ENCODE measurements at places on chromosomes 1 and 21.

DNA sequence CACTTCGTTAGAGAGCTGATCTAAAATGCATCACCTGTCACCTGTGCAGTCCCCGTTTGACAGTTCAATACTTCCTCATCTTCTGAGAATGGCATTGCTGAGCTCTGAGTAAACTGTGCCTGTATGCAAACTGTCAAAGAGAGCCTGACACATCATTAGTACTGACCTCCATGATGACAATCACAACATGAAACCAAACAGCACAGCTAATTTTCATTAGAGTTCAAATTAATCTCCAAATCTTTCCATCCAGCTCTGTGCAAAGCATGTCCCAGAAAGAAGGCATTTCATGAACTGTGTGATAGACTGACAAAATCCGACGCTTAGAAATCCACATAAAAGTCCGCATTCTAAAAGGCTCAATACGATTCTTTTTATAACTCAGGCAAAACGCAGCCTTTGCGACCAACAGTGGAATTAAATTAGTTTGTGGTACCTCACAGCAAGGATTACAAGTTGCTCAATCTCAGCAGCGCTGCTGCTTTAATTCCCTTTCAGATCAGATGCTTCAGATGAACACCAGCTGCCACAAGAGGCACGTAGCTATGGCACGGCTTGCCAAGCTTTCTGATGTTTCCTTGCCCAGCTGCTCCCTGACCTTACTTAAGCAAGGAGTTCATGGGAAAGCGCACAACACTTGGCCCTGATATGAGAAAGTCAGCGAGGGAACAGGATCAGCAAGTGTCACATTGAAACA is 765.5 kb upstream of the PRMT6 start:
- no peak for DNase-seq

DNA sequence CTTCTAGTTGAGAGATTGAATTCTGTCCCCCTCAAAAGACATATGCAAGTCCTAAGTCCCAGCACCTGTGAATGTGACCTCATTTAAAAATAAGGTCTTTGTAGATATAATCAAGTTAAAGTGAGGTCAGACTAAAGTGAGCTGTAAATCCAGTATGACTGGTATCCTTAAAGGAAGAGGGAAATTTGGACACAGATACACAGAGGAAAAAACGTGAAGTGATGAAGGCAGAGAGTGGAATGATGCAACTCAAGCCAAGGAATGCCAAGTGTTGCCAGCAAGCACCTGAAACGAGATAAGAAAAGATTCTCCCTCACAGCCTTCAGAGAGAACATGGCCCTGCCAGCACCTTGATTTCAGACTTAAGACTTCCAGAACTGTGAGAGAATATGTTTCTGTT is 444.7 kb upstream of the VAMP3 start:
- no peak for DNase-seq

DNA sequence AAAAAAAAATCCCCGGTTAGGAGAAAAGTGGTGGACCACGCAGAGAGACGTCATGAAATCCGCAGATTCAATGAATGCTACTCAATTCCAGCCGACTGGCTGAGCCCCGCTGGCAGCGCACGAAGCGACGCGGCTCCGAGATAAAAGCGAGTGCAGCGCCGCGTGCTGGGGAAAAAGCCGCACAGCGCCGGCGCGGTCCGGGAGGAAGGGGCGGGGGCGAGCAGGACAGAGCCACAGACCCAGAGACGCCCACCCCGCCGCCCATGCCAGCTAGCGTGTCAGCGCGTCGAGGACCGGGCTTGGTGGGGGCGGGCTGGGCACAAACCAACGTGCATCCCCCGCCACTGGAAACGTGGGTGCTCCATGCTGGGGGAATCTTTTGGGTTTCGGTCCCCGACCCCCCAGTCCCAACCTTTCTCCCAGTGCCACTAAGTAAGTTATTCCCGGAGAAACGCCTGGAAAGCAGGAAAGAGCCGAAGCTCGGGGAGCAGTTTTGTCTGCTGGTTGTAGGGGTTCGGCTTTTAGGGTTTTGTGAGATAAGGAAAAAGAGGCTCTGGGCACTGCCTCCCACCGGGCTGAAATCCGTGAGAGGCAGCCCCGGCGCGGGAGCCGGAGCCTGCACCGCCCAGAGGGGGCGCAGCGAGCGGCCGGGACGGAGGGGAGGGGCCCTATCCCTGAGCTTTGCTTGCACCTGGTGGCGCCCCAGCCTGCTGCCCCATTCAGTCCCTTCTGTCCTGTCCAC is at the start of gene KCNJ6:
KCNJ6 (minus strand) TSS at position 148 of the 742 bp plus-strand sequence. CDS start 75,775 bp downstream, outside the sequence.
- DNase-seq = peak; percentile 35

GRCh38 chr1:213968146-213968825 is 19.5 kb upstream of the PROX1 start:
- no peak for DNase-seq

GRCh38 chr1:200374569-200375295 is 35.1 kb downstream of the ZNF281 start:
- peak; percentile 21 for DNase-seq

DNA sequence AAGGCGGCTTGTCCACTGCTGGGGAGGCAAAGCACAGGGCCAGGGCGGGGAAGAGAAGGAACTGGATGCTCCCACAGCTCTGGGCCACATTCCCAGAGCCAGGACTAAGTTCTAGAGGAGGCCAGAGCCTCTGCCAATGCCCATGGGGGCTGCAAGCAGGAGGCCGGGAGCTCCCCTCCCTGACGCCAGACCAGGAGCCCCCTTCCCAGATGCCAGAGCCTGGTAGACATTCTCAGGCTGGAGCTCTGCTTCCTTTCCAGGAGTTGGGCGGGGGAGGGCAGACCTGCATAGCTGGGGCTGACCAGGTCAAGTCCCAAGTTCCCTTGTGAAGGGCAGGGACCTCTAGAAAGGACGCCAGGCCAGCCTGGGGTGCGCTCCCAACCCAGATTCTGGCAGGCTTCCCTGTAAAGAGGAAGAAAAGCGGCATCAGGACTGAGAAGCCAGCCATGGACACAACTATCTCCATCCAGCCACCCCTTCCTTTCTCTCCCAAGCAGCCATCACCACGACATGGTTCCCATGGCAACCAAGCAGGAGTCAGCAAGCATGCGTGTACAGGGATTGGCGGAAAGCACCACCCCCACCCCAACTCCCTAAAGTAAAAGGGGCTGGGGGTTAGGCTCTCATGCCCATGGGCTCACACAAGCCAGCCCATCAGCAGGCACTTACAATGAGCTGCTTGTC is 13.4 kb downstream of the KIF21B start:
- no peak for DNase-seq

DNA sequence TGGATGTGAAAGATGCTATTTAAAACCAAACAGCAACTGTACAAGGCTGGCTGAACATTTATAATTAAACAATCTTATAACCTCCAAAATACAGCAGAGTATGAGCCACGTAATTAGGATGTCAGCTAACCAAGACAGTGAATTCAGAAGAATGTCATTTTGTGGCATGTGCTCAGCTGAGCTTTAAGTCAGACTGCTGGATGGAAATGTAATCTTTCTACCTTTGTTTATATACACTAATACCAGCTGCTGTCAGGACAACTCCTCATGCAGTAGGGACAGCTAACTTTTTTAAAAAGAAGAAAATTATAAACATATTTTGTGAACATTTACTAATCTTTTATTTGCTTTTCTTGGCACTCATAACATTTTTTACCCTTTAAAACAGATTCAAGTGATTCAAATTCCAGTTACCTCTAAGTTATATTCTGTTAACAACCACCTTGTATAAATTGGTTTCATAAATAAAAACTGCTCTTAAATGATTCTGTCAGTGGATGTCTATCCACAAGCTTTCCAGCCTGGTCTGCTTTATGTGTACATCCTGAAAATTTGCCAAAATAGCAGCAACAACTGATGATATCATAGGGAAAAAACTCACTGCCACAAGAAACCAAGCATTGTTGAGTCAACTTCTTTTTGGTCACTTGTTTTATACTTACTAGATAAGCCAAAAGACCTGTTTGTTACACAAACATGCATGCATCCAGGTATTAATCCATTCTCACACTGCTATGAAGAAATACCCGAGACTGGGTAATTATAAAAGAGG is 36.1 kb downstream of the DPH5 start:
- peak; percentile 36 for DNase-seq

DNA sequence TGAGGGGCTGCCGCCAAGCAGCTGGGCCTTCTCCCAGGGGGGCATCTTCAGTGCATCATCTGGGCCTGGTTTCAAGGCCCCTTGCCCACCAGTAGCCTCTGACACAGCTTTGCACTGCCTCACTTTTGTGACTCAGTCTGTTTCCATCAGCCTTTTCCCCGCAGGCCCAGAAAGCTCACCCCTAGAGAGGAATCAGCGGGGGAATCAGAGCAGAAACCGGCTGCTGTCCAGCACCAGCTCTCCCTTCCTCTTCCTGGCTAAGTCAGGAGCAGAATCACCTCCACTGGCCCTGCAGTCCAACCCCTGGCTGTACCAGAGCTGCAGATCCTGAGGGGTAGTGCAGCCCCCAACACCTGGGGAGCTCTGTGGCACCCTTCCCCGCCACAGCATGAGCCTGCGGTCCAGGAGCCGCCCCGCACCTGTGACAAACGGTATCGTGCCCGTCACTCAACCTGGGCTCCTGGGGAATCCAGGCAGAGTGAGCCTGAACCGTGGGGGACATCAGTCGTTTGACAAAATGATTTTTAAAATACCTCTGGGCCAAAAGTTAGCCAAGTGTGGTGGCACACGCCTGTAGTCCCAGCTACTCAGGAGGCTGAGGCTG is 83.3 kb upstream of the TMEM51 start:
- DNase-seq = no peak

- DNase-seq = no peak
Observed at GRCh38 chr1:218527737-218528136, 182.6 kb downstream of the TGFB2 start.

GRCh38 chr1:13838236-13838635 is 138.2 kb downstream of the PRDM2 start:
- no peak for DNase-seq

DNA sequence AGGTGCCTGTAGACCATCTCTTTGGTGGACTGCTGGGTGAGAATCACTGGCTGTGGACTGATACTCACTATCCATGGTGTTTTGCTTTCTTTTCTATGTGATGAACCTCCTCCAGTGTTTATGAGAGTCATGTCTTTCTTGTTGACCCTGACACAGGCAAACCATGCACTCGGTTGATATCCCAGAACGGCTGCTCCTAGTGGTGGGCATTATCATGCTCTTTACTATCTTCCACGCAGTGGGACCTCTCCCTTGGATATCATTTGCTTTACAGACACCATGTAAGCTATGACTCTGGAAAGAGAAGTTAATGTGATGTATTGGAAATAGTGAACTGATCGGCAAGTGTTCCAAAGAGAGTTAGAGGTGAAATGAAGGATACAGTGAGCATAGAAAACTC is 1455.6 kb downstream of the BRINP3 start:
- DNase-seq = no peak

- no peak for DNase-seq
Observed at GRCh38 chr21:33993286-33994231, 78.0 kb upstream of the ATP5PO start.

DNA sequence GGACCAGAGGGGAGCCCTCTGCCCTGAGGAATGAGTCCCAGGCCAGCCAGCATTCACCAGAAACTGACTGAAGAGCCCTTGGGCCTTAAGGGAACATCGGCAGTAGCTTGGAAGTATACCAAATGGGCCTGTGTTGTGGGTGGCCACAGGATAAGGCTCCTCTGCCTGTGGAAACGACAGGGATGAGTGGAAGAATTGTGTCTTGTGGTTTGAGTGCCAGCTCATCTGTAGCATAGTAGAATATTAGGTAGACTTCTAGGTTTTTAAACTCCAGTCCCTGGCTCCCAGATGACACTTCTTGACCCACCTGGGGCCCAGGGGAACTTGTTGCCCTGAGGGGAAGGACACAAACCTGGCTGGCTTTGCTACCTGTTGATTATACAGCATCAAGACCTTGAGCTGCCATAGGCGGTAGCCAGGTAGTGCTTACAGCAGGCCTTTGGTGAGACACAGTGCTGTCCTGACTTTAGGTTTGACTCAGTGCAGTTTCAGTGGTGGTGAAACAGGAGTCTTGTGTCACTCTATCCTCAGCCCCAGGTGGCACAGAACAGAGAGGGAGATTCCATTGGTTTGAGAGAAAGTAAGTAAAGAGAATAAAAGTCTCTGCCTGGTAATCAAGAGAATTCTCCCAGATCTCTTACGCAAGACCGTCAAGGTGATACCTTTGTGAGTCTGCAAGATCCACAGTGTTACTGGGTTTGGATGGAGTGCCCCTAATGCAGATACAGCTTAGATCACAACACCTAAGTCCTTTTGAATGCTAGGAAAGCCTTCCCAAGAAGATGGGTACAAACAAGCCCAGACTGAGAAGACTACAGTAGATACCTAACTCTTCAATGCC is 50.2 kb downstream of the RABGAP1L start:
- no peak for DNase-seq

DNA sequence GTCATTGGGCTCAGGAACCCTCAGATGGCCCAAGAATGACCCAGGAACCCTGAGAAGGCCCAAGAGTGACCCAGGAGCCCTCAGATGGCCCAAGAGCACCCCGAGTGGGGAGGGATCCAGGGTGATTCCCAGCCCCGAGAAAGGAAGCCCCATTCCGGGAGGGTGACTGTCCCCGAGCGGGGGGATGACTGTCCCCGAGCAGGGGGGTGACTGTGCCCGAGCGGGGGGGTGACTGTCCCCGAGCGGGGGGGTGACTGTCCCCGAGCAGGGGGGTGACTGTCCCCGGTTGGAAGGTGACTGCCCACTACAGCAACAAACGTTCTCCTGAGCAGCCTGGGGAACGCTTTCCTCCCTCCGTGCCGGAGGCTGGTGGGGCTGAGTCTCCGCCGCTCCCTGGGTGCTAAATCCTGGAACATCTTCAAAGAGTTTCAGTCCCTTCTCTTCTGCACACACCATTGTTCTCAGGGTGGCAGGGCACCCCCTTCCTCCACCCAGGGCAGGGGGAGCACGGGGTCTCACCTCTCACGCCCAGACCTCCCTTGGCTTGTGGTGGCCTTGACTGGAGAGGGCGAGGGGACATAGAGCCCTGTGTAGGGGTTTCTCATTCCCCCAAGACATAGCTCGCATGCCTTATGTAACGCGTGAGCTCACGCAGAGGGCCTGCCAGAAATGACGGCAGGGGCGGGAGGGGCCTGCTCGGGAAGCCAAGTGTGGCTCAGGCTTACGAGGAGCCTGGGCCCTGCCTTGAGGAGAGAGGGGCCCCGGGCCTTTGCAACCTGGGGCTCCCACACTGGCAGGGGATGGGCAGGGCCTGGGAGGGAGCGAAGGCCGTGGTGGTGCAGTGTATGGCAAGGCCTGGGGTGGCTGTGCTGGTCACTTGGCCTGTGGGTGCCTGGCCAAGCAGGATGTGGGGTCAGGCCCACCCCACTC is 14.3 kb upstream of the SKI start:
- no peak for DNase-seq

GRCh38 chr1:22139817-22140216 is 3.1 kb downstream of the WNT4 start:
- no peak for DNase-seq

GRCh38 chr1:94227624-94228023 is 9.8 kb downstream of the ARHGAP29 start:
- no peak for DNase-seq

- peak; percentile 33 for DNase-seq
Observed at GRCh38 chr1:11862890-11863289, 4.1 kb upstream of the NPPB start.

DNA sequence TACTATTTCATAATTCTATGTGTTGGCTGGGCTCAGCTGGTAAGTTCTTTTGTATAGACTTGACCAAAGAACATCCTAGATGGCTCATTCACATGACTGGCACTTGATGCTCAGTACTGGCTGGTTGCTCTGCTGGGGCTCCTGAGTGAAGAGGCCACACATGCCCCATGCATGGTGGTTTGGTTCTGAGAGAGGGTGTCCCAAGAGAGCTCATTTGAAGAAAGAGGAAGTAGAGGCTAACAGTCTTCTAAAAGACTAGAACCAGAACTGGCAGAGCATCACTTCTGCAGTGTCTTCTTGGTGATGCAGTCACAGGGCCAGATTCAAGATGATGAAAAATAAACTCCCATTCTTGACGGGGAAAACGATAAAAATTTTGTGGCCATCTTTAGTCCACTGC is 5.2 kb upstream of the BACH1 start:
- DNase-seq = no peak

Data from kidney glomerular epithelial cell (primary cell).